ENCODE measurements at places on chromosomes 11 and 22.

DNA sequence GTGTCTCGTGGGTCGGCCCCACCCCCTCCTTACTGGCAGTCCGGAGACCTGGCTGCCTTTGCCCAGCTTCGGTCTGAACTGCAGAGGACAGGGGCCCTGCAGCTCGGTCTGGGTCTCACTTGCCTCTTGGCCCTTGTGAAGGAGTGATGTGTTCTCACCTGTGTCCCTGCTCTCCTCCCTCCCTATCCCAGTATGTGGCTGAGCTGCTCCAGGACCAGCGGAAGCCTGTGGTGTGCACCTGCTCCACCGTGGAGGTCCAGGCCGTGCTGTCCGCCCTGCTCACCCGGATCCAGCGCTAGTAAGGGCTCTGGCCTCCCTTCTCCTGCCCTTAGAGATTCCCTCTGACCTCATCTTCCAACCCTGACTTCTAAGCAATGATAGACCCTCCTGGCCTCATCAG, 35.7 kb upstream of the RAB1B start:
- no peak for DNase-seq

GRCh38 chr22:46653596-46653995, 33.4 kb downstream of the GRAMD4 start:
- DNase-seq, result no peak

GRCh38 chr22:36864454-36865215, 3.8 kb downstream of the NCF4 start:
- no peak for DNase-seq

DNA sequence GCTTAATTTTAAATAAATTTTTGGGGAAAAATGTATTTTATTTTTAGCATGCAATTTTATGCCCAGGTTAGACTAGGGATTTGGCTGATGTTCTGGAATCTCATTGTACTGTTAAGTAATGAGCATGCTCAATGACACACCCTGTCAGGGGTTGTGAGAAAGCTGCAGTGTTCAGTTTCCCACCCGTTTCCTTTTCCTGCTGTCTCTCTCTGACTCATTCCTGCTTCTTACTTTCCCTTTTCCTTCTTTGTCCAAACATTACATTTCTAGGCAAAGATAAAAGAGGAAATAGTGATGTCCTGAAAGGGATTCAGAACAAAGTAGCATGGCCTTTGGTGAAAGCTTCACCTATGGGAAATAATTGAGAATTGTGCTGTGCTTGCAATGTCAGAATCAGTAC, 22.7 kb downstream of the OOSP3 start:
- peak; percentile 39 for DNase-seq

GRCh38 chr22:29388759-29389090, 355 bp upstream of the AP1B1 start:
- no peak for DNase-seq

- no peak for DNase-seq
Observed at GRCh38 chr22:35949243-35949642, 79.4 kb downstream of the RBFOX2 start.

DNA sequence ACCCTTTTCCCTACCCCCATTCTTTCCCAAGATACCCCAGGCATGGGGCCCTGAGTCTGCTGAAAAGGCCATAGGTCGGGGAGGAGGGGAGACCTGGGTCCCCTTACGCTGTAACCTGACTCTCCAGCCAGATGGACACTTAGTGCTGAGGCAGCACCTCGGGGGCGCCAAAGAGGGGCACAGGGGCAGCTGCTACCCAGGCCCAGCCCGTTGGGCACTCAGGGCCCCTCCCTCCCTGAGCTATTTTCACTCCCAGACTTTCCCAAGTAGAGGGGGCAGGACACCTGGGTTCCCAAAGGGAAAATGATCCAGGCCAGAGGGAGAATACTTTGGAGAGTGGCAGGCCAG, 933 bp downstream of the ACTN3 start:
- no peak for DNase-seq

- DNase-seq, result no peak
Observed at GRCh38 chr11:8793114-8793777, 110.7 kb downstream of the RPL27A start.

DNA sequence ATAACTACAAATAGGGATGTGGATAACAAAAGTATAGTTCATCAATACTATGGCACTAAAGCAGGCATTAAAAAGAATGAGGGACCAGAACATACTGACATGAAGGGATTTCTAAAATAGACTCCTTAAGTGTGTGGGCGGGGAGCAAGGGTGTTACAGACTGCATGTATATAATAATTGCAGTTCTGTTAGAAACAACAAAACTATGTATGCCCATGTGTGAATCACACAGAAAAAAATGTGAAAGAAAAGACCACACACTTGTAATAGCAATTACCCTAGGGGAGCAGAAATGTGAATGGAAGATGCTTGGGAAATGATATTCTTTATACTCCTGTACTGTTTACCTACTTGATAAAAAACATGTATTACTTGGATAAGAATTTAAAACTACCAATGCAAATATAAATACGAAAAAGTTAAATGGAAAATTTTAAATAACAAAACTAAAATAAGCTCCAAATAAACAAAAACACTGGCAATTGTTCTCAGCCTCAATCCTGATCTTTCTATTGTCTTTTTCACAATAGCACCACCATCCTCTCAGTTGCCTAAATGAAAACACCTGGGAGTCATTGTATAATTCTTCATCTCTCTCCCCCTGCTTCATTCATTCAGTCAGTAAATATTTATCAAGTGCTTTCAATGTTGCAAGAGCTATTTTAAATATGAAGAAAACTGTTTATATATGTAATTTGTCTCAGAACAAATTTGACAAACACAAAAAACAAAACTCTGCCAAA, 129.8 kb downstream of the FCHSD2 start:
- no peak for DNase-seq

DNA sequence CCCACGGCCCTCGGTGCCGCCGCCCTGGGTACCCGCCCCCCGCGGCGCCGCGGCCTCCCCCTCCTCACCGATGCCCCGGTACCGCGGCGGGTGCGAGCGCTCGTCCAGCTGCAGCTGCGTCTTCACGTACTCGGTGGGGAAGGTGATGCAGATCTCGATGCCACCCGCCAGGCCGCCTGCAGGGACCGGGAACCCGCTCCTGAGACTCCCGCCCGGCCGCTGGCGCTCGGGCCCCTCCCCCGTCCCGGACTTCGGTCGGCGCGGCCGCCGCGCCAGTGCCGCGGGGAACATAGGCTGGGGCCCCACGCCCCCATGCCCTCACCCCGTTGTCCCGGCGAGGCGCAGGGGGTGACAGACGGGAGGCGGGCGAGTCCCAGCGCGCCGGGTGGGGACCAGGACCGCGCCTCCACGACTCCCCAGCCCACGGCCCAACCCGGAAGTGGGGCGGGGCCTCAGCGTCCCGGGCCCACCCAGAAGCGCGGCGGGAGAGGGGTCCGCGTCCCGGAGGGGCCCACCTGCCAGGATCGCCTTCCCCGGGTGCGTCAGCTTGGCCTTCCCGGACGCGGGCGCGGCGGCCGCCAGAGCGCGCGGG, 375 bp downstream of the SLC25A1 start:
- DNase-seq, result peak; percentile 49

- no peak for DNase-seq
Observed at GRCh38 chr11:12280838-12281565, 96.4 kb upstream of the PARVA start.

DNA sequence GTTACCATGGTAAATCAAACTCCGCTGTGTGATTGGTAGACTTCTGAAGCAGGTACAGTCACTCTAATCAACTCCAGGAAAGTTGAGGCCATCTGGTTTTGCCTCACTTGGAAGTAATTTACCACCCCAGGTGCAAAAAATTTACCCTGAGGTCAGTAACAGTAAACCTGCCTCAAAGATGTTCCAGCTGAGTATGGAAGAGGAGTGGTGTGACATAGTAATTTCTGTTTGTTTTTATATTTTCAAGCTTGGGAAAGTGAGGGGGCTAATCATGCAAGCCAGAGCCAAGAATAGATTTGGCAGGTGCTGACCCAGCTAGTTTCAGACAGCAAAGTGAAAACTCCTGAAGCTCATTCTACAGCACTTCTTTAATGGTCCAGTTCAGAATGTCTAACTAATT, 691.6 kb downstream of the NTM start:
- no peak for DNase-seq

DNA sequence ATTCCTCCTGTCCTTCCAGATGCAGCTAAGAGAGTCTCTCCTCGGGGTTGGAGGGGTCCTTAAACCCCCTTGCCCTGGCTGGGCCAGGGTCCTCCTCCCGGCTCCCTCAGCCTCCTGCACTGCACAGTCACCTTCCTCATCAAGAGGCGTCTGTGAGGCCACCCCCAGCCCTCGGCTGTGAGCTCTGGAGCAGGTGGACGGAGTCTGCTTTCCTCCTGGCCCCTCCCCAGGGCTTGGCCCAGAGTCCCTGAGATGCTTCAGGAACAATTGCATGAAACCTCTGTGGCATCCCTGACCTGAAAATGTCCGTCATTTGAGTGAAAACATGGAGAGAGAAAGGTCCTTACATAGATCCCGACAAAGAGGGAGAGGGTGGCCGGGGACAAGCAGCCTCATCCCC, 6.7 kb upstream of the FGF3 start:
- no peak for DNase-seq

GRCh38 chr22:50267591-50268390, 2.4 kb downstream of the MAPK11 start:
- DNase-seq, result no peak

DNA sequence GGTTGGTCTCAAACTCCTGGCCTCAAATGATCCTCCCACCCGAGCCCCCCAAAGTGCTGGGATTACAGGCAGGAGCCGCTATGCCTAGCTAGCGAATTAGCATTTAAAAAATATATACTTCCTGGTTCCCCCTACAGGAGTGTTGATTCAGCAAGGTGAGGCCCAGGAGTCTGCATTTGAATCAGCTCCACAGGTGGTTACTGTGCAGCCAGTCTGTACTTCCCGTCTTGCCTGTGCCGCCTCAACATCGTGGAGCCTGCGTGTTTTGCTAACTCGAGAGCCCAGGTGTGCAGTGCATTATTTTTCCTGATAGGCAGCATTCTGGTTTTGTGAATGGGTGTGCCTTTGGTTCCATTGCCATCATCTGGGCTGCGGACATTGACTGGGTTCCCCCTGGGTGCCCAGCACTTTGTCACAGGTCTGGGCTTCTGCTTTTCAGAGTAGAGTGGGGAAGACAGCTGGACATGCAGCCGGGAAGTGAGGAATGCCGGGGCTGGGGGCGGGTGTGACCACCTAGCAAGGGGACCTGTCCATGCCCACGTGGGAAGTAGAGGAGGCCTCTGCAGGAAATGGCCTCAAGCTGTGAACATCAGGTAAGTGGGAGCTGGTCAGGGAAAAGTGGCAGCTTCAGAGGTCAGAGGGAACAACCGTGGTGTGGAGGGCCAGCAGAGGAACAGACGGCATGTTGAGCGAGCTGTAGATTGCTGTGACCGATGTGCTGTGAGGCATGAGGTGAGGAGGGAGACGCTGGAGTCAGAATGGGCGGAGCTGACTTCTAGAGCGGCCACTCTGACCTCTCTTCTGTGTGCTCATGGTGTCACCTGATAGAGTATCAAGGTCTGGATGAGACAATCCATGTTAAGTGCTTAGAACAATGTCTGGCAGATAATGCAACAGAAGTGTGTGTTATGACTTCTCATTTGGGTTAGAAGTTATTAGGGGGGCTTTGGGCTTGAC, 42.2 kb downstream of the PPFIA1 start:
- DNase-seq, result no peak

GRCh38 chr11:6574816-6575715, 28.4 kb downstream of the RRP8 start:
- no peak for DNase-seq

GRCh38 chr11:114031246-114031966, 28.1 kb upstream of the ZBTB16 start:
- DNase-seq, result no peak

DNA sequence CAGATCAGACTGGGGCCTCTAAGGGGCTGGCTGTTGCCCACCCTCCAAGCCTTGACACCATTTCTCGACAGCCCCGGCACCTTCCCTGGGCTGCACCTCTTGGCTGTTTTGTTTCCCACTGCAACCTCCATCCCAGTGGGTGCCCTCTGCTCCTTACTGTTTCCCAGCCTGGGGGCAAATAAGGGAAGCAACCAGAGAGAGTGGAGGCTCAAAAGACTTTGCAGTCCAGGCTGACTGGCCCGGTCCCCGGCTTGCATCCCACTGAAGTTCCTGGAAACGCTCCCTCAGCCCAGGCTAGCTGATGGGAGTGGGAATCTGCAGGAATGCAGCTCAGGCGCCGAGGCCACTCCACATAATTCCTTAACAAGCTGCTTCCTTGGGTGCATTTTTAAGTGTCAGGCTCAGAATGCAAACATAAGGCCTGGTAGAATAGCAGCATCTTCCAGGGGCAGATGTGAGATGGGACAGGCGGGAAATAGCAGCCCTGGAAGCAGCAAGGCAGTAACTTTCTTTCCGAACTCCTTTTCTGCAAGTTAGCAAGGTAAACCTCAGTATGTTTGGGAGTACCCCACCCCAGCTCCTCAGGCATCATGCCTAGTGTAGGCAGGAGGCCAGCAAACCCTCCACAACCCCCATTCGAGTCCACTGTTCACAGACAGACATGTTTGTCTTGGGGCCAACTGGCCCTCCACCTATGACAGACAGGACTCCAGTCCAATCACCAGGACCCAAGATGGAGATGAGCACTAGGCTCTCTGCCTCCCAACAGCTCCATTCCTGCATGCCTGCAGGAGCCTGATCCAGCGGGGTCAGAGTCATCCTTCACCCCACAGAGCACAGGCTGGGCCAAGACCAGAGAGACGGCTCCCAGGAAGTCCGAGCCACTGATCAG, 39.3 kb downstream of the RPL27A start:
- no peak for DNase-seq

DNA sequence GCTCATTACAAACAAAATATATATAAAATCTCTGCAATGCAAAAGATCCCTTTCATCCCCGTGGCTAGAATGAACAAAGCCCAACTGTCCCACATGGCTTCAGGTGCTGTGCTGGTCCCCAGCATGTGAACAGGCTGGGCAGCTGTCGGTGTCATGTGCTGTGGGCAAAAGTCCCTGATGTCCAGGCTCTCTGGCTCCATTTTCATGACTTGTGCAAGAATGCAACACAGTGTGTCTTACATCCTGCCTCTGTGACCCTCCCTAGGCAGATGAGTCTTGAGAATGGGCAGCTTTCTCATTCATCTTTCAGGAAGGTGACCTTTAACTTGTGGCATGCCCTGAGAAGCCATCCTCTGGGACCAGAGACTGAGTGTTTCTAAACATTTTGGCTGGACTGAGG, 14.5 kb downstream of the GUCD1 start:
- DNase-seq, result no peak

- DNase-seq, result no peak
Observed at GRCh38 chr11:24253237-24253760, 243.6 kb upstream of the LUZP2 start.

DNA sequence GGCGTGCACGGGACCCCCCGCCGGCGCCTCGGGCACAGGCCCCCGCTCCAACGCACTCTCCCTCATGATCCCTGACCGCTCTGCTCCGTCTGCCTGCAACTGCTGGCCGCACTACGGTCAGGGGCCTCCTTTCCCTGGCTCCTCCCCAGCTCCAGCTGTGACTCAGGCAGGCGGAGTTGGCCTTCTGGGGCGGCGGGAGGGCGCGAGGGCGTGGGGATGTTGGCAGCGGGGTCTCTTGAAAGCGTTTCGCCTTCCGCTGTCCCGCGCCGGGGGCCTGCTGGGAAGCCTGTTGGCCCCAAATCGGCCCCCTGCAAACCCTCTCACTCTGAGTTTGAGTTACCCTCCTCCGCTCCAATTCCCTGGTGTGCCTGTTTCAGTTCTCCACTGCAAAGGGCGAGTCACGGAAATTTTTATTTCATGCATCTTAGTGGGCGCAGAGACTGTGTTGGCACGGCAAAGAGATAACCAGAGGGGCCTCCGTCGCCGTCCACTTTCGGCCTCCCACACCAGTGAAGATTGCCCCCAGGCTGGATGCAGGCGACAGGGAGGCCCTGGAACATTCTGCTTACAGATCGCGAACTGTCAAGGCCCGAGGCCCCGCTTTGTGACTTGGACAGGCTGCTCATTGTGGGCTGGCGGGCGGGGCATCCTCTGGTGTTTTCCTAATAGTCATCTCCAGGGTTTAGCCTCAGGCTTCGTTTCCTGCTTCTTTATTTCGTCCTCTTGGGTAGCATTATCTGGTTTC, at the start of gene CAVIN3:
CAVIN3 (minus strand) TSS at position 91 of the 745 bp plus-strand sequence; CDS start at position 66, 25 bp downstream.
- DNase-seq, result no peak
